ENCODE measurements at places on chromosomes 13 and 19.

DNA sequence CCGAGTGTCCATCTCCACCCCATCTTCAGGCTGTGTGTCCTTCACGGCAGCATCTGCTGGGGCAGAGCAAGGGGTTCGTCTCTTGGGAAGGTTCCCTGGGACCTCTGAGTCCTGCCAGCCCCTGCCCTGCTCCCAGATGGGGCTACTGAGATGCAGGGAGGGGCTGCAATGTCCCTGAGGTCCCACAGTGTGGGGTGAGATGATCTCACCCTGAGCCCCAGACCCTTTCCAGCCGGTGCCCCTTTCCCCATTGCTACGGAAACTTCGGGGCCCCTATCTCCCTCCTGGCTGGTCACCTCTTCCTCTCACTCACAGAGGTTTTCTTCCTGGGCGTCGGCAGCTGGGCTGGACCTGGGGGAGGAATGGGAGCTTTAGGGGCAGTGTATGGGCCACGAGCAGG lies 5.0 kb downstream of the LILRB2 start:
- DNase-seq = no peak

DNA sequence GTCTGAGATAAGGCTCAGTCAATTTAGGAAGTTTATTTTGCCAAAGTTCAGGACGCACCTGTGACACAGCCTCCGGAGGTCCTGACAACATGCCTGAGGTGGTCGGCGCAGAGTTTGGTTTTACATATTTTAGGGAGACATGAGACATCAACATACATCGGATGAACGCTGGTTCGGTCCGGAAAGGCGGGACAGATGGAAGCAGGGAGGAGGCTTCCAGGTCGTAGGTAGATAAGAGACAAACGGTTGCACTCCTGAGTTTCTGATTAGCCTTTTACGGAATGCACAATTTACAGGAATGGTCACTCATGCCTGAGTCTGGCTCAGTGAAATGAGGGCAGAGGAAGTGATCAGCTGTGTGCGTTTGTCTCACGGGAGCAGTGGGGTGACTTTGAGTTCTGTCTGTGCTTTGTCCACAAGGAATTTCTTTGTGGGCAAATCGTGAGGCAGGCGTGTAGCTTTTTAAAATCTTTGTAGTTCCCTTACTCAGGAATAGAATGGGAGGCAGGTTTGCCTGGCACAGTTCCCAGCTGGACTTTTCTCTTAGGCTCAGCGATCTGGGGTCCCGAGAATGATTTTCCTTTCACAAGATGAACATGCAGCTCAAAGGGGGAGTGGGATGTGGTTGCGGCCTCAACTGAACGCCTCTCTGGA lies 36.2 kb downstream of the C13orf46 start:
- no peak for DNase-seq

- DNase-seq = no peak
These were observed 89.3 kb downstream of the SLAIN1 start for GRCh38 chr13:77786695-77787287.

GRCh38 chr13:33904431-33904830 lies 86.5 kb downstream of the RFC3 start:
- DNase-seq = no peak

DNA sequence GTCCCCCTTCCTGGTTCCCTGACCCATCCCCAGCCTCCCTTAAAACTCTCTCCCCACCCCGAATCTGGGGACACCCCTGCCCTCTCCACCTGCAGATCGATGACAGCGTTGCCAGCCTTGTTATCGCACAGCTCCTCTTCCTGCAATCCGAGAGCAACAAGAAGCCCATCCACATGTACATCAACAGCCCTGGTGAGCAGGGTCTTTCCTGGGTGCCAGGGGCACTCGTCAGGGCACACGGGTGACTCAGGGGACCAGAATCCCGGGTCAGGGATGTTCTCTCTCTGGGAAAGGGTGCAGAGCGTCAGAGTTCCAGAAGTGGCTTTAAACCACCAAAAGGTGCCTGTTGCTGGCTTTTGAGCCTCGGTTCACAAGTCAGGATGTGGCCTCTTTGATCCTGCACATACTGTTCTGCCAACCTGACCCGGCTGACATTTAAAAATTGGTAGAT lies 1.0 kb downstream of the CLPP start:
- no peak for DNase-seq

- no peak for DNase-seq
These were observed 33.7 kb downstream of the NFILZ start for GRCh38 chr19:8663920-8664670.

- DNase-seq = no peak
These were observed 4.1 kb downstream of the CCDC70 start for GRCh38 chr13:51865838-51866237.

- DNase-seq = no peak
These were observed 23.6 kb downstream of the DCAF15 start for GRCh38 chr19:13975870-13976269.

DNA sequence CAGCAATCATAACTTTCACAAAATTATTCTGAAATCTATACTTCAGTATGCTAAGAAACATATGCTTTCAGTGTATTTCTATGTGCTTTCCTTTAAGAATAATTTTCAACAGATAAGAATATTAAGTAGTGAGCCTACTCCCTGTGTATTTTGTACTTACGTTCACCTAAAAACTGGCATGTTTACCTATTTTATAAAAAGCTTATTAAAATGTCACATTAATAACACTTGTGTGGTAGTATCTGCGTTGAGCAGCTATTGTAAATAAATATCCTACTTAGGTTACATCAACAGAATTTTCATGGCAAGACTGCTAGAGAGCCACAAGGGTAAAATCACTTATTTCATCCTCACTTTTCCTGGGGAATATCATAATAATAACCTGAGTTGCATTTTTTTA lies 113.4 kb upstream of the SLITRK5 start:
- no peak for DNase-seq

DNA sequence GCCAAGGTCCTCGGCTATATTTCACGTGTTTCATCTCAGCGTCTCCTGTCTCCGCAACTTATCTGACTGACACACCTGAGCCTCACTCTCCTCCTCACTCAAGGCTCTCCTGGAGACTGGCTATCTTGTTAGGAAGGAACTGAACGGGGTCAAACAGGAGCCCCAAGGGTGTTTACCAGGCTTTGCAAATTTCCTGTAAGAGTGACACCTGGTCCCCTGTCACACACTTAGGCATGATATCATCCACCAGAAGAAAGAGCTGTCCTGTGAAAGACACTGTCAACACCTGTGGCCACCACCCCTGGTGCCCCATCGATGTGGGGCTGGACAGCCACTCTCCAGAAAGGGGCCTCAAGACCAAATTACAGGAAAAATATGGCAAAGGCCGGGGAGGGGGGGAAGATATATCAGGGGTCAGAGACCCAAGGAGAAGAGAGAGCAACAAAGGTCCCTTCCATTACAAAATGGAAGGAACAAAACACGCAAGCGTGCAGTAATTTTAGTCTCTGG lies 2.9 kb downstream of the CD70 start:
- DNase-seq = no peak

DNA sequence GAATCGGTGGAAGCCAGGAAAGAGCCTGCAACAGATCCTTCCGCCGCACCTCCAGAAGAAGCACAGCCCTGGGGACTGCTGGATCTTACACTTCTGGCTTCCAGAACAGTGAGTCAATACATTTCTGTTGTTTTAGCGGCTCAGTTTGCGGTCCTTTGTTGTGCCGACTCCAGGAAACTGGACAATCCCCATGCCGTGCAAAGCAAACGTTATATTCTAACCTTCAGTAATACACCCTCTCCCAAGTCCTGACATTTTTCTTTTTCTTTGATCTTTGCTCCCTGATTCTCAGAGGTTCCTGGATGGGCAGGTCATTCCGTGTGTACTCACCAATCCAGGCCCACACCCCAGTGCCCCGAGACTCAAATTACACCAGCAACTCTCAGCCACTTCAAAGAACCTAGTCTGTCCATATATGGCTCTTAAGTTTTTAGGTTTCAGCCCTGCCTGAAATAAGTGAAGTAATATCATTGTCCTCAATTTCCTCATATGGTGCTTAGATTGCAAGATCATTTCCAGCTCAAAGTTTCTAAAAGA lies 387.1 kb upstream of the SGCG start:
- DNase-seq = no peak

All from GM03348 (cell line).